Stomach (tissue), 19 donors: ENCODE measurements at places on chromosomes 11 and 22.
A peak's percentile ranks its signal among the peaks of the same experiment; 100 is the strongest.

- peak; percentile 78 for DNase-seq
Observed at GRCh38 chr11:363948-364761, 5.1 kb upstream of the B4GALNT4 start.

DNA sequence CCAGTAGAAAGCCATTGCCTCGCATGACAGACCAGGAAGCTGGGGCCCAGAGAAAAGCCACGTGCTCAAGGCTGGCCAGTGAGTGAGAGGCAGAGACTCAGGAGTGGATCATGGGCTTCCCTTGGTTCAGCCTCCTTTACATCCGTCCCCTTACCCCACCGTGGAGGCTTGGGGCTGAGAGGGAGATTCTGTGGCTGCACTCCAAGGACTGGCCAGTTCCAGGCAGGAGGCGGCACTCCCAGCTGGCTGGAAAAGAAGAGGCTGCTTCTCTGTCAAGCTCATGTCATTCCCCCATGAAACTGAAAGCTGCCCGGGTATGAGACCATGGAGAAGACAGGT is 6.6 kb upstream of the ASCL2 start:
- DNase-seq = peak; percentile 17

DNA sequence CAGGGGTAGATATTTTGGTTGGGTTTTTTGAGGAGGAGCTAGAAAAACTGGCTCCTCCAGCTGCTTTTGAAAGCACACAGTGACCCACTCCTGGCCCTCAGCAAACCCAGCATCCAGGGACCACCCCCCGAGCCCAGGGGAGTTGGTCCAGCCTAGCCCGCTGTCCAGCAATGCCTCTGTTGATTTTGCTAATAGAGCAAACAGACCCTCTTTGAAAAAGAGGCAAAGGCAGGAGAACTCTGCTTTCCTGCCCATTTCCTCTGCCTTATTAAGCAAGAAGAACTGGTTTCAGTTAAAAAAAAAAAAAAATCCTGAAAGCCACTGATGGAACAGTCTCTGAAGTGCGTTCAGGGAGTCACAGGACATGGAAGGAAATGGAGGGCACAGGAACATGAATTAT is 25.3 kb downstream of the ABTB2 start:
- no peak for DNase-seq

- DNase-seq = peak; percentile 88
Observed at GRCh38 chr11:26753723-26754504, 32.1 kb upstream of the SLC5A12 start.

DNA sequence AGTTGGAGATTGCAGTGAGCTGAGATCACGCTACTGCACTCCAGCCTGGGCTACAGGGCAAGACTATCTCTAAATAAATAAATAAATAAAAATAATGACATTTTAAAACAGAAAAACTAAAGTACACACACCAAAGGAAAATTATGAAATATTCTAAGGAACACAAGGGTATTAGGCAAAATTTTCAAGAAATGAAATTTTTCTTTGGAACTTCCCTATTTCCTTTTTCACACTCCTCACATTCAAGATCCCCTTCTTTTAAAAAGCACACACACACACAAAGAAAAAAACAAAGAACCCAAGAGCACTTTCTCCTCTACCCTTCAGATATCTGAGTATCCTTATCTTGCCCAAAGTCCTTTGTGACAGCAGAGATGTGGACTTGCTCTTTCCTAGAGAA is 92.8 kb downstream of the CCDC73 start:
- DNase-seq = no peak

DNA sequence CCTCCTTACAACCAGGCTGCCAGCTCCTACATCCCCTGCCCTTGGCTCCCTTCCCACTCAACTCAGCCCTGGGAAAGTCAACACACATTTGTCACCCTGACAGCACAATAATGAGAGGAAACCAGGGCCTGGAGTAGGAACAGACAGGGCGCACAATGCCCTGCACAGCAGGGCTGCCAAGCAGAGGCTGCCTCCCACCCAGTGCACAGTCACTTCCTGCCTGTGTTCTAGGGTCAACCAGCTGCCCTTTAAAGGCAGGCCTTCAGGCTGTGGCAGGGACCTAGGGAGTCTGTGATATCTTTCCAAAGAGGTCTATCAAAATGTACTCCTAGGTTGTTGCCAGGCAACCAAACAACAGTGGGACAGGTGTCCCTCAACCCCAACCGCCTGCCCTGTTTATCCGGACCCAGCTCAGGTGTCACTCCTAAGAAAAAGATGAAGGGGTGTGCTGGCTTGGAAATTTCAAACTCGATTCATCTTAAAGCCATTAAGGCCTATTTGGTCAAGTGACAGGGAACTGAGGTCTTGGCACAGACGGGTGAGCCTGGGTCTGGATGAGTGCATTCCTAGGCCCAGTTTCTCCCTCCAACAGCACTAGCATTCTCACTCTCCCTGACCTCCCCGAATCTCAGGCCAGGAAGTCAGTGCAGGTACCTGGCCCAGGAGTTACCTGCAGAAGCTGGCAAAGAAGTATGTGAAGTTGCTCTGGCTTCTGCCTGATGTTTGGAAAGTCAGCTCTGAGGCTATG is 110.3 kb upstream of the PITPNB start:
- DNase-seq = peak; percentile 92

GRCh38 chr11:13216019-13216710 is 61.4 kb upstream of the BMAL1 start:
- DNase-seq = no peak

DNA sequence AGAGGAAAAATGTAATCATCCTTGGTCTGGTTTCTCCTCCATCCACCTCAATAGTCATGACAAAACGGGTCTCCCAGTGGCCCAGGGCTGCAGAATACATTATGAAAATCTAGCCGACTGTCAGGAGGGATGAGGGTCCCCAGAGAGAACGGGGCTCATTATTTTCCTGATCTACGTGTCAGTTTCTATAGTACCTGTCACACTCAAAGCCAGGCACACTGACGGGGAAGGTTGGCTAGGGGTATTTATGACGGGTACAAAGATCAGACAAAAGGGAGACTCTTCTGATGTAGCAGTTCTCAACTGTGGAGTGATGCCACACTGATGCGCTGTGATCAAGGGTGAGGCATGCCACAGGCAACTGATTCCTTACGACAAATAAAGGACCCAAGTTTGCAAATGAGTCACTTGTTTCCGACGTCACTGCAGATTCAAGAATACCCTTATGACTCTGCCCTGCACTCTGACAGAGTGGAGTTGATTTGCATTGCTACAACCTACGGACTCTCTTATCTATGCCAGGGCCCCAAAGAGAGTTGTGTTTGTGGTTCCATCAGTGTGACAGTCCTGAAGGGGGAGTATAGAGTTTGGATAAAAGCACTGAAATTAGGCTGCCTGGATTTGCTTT is 188.2 kb upstream of the TBCEL start:
- DNase-seq = no peak

- DNase-seq = no peak
Observed at GRCh38 chr22:36280379-36280778, 27.4 kb downstream of the APOL1 start.

DNA sequence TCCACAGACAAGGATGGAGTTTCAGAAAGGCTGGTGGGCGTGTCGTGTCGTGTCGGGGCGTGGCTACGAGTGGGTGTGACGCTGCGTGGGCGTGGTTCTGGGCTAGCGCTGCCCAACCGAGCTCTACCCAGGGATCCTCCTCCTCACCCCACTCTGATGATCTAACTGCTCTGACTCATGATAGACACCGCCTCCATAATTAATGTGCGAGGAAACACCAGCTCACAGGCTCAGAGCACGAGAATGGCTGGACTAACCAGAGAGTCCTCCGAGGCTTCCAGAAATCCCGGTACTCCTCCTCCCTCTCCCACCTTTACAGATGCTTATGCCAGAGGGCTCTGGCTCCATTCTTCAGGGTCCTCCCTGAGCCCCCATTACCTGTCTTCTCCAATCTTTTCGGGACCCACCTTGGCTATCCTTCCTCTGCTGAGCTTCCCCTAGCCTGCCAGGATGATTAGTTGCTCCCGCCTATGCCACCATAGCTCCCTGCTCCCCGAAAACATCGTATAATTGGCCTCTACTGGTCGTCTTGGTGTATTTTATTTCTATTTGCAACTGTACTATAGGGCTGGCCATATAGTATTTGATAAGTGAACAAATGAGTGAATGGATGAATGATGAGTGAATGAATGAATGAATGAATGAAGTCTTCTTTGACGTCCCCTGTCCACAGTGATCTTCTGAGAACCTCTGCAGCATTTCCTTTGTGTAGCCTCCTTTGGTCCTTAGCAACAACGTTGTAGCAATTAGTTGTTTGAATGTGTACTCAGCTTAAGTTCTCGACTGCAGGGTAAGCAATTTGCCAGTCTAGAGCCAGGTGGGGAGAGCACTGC is 21.7 kb downstream of the TMPRSS13 start:
- DNase-seq = peak; percentile 96

DNA sequence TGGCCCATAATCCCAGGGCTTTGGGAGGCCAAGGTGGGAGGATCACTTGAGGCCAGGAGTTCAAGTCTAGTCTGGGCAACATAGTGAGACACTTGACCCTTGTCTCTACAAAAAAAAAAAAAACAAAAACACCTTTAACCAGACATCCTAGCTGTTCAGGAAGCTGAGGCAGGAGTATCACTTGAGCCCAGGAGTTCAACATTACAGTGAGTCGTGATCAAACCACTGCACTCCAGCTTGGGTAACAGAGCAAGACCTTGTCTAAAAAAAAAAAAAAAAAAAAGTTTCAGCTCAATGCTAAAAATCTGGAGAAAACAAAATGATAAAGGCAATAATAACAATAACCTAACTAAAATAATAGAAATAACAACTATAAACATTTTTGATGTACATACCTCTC is 22.6 kb upstream of the APLP2 start:
- DNase-seq = no peak

- DNase-seq = no peak
Observed at GRCh38 chr11:47667135-47667534, 24.8 kb upstream of the MTCH2 start.

- no peak for DNase-seq
Observed at GRCh38 chr11:113015098-113015455, 53.9 kb downstream of the NCAM1 start.

DNA sequence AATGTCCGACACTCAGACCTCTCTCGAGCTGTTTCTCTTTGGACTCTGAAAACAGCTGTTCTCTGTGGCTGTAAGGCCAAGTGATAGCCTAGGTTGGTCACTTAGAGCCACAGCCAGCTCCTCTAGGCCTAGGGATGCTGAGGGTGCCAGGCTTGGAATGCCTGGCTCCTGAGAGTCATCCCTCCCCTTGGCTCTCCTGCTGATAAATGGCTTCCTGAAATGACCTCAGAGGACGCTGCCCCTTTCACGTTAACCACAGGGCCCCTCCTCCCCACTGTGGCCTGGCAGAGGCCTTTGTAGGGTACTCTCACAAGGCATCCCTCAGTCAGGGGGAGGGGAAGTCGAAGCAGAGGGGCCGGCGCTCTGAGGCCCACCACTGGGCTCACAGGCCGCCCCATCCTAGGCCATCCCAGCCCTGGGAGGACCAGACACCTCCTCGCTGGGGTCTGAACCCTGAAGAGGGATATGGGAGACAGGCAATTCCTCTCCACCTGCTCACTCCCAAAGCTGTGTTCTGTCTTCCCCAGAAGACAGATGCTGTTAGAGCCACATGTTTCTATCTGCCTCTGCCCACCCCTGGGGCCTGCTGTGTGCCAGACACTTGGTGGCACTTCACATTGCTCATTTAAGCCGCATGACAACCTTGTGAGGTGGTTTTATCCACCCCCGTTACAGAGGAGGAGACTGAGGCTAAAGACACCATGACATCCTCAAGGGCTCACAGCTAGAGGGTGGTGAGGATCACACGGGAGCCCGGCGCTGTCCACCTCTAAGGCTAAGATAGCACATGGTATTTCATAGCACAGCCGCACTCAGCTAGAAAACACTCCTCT is 50.9 kb downstream of the ARFGAP3 start:
- DNase-seq = peak; percentile 25

GRCh38 chr11:88277349-88277915 is 60.1 kb downstream of the CTSC start:
- DNase-seq = no peak

DNA sequence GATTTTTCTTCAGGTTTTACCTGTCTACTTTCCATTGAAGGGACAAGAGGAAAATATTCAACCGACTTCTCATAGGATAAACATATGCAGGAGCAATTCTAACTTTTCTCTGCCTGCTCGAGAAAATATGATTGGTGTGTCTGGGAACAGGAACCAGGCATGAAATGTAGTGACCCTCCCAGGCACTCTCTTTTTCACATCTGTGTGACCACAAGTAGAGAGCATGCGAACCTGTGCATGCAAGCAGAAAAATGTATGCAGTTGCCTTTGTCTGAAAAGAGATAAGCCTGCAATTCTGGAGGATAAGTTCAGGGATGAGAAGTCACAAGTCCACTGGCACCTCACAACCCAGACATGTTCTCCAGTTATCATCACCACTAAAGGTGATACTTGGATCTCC is 583.5 kb upstream of the FAT3 start:
- no peak for DNase-seq

GRCh38 chr22:44393066-44393465 is 80.3 kb upstream of the SHISAL1 start:
- no peak for DNase-seq

GRCh38 chr11:64768300-64768694 is 8.5 kb upstream of the PYGM start:
- DNase-seq = no peak

GRCh38 chr11:124762105-124762623 is at the start of gene ESAM:
Gene ESAM (minus strand): TSS chr11:124762290. CDS start chr11:124762154, 136 bp downstream.
- DNase-seq = peak; percentile 76

GRCh38 chr11:129278586-129279319 is 86.6 kb upstream of the ARHGAP32 start:
- DNase-seq = peak; percentile 65

- DNase-seq = no peak
Observed at GRCh38 chr11:92449222-92449621, 224.6 kb downstream of the FAT3 start.

DNA sequence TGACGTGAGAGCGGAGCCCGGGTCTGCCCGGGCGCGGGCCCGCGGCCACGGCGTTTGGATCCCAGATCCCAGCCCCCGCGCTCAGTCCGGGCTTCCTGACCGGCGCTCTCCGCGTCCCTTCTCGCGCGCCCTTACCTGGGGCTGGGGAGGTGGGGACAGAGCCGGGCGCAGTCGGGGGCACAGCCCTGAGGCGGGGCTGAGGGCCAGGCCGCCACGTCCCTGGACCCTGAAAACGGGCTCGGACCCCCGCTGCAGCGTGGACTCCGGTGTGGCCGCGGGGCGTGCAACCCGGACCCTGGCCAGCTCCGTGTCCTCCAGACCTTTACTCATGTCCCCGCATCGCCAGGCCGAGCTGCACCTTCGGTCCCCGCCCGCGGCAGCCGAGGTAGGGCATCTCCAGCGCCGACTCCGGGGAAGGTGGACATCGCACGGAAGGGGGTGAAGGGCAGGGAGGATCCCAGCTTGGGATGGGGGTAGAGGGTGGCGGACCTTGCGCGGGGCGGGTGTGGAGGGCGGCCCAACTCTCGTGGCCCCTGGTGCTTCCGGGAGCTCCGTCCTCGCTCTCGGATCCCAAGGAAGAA is 9.9 kb upstream of the AIFM3 start:
- peak; percentile 56 for DNase-seq

DNA sequence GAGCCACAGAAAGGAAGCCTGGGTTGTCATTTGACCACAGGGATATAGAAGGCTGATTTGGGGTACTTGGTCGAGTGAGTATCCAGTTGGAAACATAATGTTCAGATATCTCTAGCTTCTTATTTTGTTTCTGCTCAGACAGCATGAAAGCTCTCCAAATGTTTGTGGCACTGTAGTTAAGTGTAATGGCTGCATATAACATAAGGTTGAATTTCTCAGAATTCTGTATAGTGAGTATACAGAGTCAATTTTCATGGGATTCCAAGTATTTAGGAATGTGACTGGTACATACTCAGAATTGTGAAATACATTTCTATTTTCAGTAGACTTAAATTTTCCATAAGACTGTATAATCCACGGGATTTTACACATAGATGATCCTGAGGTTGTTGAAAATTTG is 2102.1 kb upstream of the RAG2 start:
- DNase-seq = no peak

GRCh38 chr11:82750643-82751139 is 17.0 kb upstream of the FAM181B start:
- DNase-seq = peak; percentile 51
